ENCODE measurements at places on chromosomes 3 and 15.

DNA sequence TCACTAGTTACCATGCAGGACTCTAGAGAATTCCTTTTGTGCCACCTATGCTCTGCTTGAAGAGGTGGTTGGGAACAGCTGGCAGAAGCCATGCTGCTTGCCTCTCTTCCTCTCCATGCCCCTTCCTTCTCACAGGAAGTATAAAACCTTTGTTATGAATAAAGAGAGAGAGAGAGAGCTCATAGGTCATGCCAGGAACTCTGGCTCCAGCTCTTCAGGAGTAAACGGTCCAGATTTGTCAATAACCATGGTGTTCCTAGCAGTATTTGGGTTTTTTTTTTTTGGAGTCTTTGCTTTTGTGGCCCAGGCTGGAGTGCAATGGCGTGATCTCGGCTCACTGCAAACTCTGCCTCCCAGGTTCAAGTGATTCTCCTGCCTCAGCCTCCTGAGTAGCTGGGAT is 97.7 kb upstream of the SLC4A7 start:
- no peak for DNase-seq

- DNase-seq, result no peak
Measured at GRCh38 chr15:59294574-59295260, 78.0 kb downstream of the MYO1E start.

- DNase-seq, result no peak
Measured at GRCh38 chr3:9295007-9295406, 45.6 kb upstream of the SRGAP3 start.

- DNase-seq, result no peak
Measured at GRCh38 chr3:133933097-133934024, 37.7 kb upstream of the RAB6B start.

- DNase-seq, result no peak
Measured at GRCh38 chr3:134917631-134918030, 122.6 kb downstream of the EPHB1 start.

- DNase-seq, result no peak
Measured at GRCh38 chr15:80934761-80935221, 54.8 kb downstream of the MESD start.

- DNase-seq, result no peak
Measured at GRCh38 chr3:46999516-47000197, 20.2 kb downstream of the NBEAL2 start.

GRCh38 chr15:101558221-101558941 is 68.9 kb upstream of the PCSK6 start:
- DNase-seq, result no peak

Measured in stimulated activated CD4-positive, alpha-beta T cell treated with anti-CD3 and anti-CD28 coated beads, Interleukin-12 subunit alpha, Interleukin-12 subunit beta, amount 100 ng/mL, for 24 hours (primary cell).